ENCODE measurements at places on chromosomes 3 and 15.
A peak's percentile ranks its signal among the peaks of the same experiment; 100 is the strongest.

- DNase-seq, result no peak
These were observed 217.6 kb downstream of the ARRDC4 start for GRCh38 chr15:98177966-98178592.

DNA sequence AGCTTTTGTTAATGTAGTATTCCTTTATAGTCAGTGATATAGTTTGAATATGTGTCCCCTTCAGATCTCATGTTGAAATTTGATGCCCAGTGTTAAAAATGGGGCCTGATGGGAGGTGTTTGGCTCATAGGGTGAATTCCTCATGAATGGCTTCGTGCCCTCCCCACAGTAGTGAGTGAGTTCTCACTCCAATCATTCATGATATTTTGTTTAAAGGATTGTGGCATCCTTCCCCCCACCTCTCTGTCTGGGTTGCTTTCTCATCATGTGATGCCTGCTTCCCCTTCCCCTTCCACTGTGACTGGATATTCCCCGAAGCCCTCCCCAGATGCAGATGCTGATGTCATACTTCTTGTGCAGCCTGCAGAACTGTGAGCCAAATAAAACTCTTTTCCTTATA is 649.8 kb upstream of the NR2F2 start:
- DNase-seq, result no peak

- DNase-seq, result no peak
These were observed 27.0 kb upstream of the IREB2 start for GRCh38 chr15:78411061-78411460.

GRCh38 chr3:156630081-156630772 is 44.2 kb upstream of the TIPARP start:
- DNase-seq, result no peak

- no peak for DNase-seq
These were observed 2.3 kb downstream of the SELENOS start for GRCh38 chr15:101275018-101275417.

DNA sequence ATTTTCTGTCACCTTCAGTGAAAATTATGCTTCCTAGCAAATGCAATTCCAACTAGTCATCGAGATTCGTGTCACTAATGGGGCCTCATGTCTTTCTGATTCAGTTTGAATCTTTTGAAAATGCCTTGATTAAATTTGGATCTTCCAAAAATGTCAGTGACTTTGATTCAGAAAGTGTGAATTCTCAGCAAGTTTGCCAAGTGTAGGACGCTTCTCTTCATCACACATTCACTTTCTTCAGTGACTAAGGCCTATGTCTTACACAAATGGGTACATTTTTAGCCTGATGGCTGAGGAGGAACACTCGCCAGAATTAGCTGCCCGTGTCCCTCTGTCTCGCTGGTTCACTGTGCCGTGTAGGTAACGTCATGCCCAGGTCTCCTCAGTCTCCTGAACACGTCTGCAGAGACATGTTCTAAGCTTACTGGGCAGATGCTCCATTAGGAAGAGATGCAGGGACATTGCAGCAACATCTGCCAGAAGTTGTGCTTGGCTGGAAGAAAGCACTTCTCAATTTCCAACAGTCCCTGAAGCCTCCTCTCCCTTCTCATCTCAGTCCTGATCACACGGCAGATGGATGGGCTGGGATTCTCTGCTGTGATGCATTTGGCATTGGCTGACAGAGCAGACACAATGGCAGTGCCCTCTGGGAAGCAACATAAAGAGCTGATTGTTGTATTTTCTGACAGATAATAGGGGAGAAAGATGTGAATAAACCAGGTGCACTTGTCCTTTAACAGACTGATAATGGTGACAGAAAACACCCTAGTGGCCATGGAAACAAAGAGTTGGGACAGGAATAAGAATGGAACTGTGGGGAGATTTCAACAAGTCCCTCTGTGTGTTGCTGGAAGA is 29.1 kb upstream of the LYZL4 start:
- no peak for DNase-seq

- DNase-seq, result no peak
These were observed 109.5 kb downstream of the SYNPR start for GRCh38 chr3:63387568-63387967.

GRCh38 chr3:132657869-132658747 is 1.5 kb downstream of the ACAD11 start:
- DNase-seq, result no peak

GRCh38 chr3:148030975-148031374 is 621.8 kb downstream of the ZIC1 start:
- no peak for DNase-seq

DNA sequence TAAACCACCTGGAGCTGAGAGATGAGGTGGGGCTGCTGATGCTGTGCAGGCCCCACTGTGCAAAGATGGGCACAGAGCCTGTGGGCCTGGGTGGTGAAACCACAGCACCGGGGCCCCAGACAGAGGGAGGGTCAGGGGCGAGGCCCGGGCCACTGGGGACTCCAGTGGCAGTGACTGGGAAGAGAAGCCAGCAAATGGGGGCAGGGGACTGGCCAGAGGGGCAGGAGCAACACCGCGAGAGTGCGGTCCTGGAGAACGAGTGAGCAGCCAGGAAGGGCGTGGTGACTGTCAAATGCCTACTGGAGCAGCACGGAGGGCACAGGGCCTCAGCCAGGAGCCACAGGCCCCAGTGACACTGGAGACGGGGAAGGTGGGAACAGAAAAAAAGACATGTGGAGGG is 39.8 kb downstream of the HCN4 start:
- DNase-seq, result no peak

- DNase-seq, result peak; percentile 65
These were observed 18.7 kb downstream of the AP3S2 start for GRCh38 chr15:89874926-89875564.

DNA sequence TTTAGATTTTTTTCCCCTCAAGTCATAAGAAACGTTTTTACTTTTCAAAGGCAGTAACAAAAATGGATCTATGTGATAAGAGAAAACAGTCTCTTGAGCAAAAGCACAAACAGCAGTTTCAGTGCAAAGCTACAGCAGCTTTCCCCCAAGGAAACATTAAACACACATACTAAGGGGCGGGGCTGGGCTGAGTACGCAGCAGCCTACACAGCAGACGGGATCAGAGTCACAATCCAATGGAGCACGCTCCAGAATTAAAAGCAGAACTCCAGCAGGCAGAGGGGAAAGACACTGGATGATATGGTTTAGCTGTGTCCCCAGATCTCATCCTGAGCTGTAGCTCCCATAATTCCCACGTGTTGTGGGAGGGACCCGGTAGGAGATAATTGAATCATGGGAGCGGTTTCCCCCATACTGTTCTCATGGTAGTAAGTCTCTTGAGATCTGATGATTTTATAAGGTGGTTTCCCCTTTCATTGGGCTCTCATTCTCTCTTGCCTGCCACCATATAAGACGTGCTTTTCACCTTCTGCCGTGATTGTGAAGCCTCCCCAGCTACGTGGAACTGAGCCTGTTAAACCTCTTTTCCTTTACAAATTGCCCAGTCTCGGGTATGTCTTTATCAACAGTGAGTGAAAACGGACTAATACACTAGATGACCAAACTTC is 116.2 kb upstream of the SLCO3A1 start:
- no peak for DNase-seq

GRCh38 chr3:267101-267500 is 70.5 kb downstream of the CHL1 start:
- DNase-seq, result no peak

- DNase-seq, result no peak
These were observed 11.9 kb downstream of the CFAP161 start for GRCh38 chr15:81146006-81146405.
